SK-MEL-5 (cell line): ENCODE measurements at places on chromosomes 5 and 9. TPM values are rescaled to one million over a fixed set of nuclear protein-coding genes. Genes with fewer than 3 reads are reported as not detected.

The ZNF483 gene
- total RNA-seq = 4.2 and 5.3 TPM in 2 replicates

The ANKRD33B gene
- total RNA-seq = 1.1 and 1.3 TPM in 2 replicates

The GAS1 gene
- 15.9 and 19.6 TPM in 2 replicates for total RNA-seq

The N4BP3 gene
- total RNA-seq = 2.8 and 3.6 TPM in 2 replicates

The CDH18 gene
- 0.19 and 1.1 TPM in 2 replicates for total RNA-seq

The FSTL4 gene
- total RNA-seq = 2.1 and 3.6 TPM in 2 replicates

The KIF4B gene
- not detected in 2 replicates for total RNA-seq

The SLC24A2 gene
- 0.03 TPM in 1 of 2 replicates, not detected in the other for total RNA-seq

The SHB gene
- 1.6 and 1.7 TPM in 2 replicates for total RNA-seq

The INSL6 gene
- not detected in 2 replicates for total RNA-seq

The C9orf85 gene
- 49.1 and 50.8 TPM in 2 replicates for total RNA-seq

The ZSWIM6 gene
- total RNA-seq = 4.7 and 5.4 TPM in 2 replicates

The PTGR1 gene
- 28.8 and 29.2 TPM in 2 replicates for total RNA-seq

The SIL1 gene
- total RNA-seq = 66.1 and 68.2 TPM in 2 replicates

The HSPB3 gene
- total RNA-seq = not detected in 2 replicates

The SHROOM1 gene
- total RNA-seq = 0.53 and 1.1 TPM in 2 replicates

The MYOZ3 gene
- total RNA-seq = not detected in 2 replicates

The CNTRL gene
- 27.2 and 28.9 TPM in 2 replicates for total RNA-seq

The ZDHHC21 gene
- total RNA-seq = 3.5 and 3.8 TPM in 2 replicates
